ENCODE measurements at places on chromosomes 2 and 18.
A peak's percentile ranks its signal among the peaks of the same experiment; 100 is the strongest.

- DNase-seq, result no peak
Measured at GRCh38 chr18:58609536-58609993, 19.3 kb downstream of the ALPK2 start.

- no peak for DNase-seq
Measured at GRCh38 chr18:24461996-24462395, 1.6 kb downstream of the HRH4 start.

GRCh38 chr2:210199186-210199765 is 26.0 kb downstream of the ACADL start:
- no peak for DNase-seq

DNA sequence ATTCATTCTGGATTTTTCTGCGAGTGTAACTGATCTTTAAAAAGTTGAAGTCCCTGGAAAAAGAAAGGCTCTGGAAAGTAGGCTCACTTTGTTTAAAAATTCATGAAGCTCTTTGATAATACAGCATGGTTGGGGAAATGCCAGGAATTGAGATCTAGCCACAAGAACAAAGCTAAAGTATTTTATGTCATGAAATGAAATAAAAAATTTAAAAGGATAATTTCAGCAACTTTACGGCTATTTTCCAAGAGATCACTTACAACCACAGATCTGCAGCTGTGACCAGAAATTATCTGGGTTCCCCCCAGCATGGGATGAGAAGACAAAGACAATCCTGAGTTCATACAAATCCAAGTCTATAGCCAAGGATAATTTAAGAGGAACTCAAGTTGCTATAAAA is 25.3 kb upstream of the RFX8 start:
- no peak for DNase-seq

GRCh38 chr18:48376934-48377333 is 32.2 kb downstream of the ZBTB7C start:
- no peak for DNase-seq

GRCh38 chr2:217743966-217744761 is 258.6 kb downstream of the TNS1 start:
- no peak for DNase-seq

DNA sequence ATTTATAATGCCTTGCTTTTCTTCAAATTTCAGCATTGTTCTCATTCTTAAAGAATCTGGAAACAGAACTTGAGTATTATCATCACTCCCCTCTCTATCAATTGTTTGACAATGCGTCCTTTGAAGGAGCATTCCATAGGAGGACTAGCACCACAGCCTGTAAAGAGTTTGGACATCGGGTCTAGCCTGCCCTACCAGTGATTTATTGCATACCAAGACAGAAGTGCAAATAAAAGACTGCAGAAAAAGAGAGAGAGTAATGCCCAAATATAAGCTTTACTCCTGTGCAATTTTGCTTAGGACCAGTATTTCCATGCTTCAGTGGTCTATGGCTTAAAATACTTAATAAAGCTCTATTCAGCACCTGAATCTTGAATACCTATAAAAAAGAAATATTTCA is 55.4 kb upstream of the MAP2 start:
- no peak for DNase-seq

- no peak for DNase-seq
Measured at GRCh38 chr18:13989199-13989598, 73.9 kb upstream of the MC2R start.

DNA sequence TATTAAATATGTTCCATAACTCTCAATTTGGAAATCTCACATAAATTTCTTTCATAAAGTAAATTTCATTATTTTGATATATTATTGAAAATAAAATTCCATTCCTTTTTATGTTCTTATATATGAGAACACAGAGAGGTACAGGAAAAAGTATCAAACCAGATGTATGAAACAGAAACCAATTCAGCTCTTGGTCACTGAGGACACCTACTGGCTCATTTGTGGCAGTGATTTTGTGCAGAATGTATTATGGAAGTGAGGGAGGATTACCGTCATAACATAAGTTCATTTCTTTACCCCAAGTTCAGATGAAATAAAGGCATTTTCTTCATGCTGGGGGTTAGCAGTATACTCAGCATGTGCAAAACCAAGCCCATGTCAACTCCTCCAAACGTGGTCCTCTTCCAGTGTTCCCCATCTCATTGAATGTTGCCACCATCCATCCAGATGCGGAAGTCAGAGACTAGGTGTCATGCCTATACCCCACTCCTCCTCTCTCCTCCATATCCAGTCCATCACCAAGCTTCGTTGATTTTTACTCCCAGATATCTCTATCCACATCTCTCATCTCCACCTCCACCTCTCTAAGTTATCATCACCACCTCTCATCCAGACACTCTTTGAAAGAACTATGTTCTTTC is 41.7 kb upstream of the MALL start:
- DNase-seq, result no peak

DNA sequence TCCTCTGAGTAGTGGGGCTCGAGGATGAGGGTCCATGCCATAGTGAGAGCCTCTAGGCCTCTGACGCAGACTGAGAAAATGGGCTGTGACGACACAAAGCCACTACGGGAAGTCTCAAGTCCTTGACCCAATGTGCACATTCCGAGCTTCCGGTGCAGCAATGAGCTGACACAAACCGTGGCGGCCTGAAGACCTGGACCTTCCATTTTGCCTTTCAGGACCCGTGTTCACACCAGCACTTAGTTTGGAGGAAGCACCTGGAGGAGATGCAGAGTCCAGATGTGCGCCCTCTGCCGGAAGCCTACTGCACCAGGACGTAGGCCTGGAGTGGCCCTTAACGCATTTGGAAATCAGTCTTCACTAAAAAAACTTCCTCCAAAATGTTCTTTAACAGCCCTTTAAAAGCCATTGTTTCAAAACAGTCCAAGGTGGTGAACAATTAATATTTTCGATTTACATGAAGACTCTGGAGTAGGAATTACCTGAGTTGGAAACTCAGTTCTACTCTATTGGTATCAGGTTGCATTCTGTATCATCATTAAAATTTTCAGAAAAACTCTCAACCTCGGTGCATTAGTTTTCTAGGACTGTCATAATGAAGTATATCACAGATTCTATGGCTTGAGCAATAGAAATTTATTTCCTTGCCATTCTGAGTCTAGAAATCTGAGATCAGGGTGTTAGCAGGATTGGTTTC is 33.9 kb downstream of the BMP10 start:
- peak; percentile 71 for DNase-seq

DNA sequence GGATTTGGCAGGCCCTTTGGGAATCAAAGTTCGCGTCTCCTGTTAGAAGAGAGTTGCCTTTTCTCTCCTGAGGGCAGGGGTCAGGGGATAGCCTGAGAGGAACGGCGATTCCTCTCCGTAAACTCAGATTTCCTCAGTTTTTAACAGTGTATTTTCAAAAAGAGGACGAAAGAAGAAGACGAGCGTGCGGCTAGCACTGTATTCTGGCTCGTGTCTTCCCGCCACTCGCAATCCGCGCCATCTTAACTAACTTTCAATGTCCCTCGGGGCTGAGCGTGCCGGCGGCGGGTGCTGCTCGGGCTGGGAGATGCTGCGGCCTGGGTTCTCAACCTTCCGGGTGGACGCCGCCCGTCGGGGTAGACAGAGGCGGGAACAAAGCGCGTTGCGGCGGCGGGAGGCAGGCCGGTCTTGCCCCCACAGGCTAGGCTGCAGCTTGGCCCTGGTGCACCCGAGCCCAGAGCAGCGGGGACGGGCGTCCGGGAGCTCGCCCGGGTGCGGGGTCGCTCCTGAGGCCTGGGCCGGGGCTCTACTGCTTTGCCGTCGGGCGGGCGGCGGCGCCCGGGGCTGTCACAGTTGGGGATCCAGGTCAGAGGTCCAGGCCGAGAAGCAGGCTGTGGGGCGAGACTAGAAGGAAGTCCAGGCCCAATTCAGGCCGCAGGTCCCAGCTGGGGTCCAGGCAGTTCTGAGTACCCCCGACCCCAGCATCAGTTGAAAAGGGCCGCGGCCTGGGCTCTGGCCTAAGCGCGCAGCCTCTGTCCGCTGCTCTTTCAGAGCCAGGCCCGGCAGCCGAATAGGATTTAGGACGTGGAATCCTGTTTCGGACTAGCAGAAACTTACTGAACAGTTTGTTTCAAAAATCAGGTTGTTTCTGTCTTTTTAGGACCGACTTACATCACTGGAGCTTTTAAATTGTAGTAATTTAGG is 11.8 kb downstream of the TBR1 start:
- no peak for DNase-seq

DNA sequence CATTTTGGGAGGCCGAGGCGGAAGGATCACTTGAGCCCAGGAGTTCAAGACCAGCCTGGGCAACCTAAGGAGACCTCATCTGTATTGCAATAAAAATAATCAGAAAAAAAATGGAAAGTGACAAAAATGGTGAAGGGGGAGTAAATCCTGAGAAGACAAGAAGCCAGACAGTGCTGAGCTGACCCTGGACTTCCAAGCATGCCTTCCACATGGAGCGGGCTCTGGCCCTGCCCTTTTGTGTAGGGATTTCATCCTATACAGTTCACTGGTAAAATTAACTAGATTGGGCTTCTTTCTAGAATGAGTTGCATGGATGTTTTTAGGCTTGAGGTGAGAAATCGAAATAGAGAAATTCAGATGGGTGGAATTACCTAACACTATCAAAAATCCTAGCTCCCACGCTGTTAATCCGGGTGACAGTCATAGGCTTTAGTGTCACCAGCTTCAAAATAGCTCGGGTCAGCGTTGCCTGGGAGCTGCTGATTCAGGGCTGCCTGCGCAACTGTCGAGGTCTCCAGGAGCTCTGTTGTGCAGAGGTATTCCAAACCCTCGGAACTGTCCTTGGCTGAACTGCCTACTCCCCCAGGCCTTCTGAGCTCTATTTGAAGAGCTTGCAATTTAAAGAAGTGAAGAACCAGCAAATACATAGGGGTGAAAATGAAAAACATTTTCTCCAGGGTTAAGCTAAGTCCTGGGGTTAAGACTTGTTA is 21.5 kb upstream of the ZNF532 start:
- no peak for DNase-seq

GRCh38 chr2:28640908-28641300 is 110.7 kb upstream of the PPP1CB start:
- no peak for DNase-seq

Measured in activated CD4-positive, alpha-beta T cell treated with anti-CD3 and anti-CD28 coated beads, Interleukin-2, amount 50 U/mL, for 1 hour (primary cell).